Activated gamma-delta T cell treated with Interleukin-2 at 50 U/mL for 16 hours (primary cell): ENCODE measurements at places on chromosomes 5 and 9.

- DNase-seq = no peak
Observed at GRCh38 chr9:85479305-85479704, 262.4 kb downstream of the AGTPBP1 start.

DNA sequence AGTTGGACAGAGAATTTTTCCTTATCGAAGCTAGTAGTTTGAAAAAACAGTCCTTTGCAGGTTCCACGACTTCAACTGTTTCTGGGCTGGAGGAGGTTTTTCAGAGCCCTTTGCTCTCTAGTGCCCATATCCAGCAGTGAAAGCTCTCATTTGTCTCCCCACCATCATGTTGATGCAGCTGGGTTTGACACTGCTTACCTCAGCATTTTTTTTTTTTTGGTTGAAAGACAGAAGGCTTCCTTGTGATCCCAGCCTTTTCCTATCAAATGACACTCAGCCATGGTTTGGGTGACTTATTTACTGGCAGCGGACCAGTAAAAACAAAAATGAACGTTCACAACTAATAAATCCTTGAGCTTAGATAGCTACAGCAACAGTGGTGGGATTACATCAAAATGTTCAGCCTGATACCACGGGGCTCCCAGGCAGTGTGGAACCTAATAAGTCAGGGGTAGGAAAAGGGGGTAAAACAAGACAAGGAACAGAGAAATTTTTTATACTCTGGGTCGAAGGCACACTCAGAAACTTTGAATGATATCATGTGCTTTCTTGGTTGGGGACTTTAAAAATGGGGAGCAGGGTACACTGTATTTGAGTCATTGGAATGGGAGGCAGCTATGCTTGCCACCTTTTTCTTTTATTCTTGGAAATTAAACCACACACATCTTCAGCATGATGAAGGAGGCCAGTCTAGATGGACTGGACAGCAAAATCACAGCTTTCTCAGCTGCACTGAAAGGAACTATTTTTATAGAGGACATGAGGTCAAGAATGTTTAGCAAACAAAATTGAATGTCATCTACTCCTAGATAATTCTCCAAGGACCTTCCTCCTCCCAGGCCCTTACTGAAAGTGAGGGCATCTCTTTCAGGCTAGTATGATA is 308.9 kb upstream of the MPDZ start:
- no peak for DNase-seq

GRCh38 chr5:65334077-65334476 is 147.6 kb downstream of the ADAMTS6 start:
- DNase-seq = no peak

GRCh38 chr5:7881091-7881490 is 12.1 kb downstream of the MTRR start:
- no peak for DNase-seq

GRCh38 chr5:37757980-37758582 is 81.8 kb downstream of the GDNF start:
- no peak for DNase-seq

GRCh38 chr5:61308712-61309111 is 23.3 kb upstream of the ZSWIM6 start:
- no peak for DNase-seq

- no peak for DNase-seq
Observed at GRCh38 chr9:32672469-32672868, 37.0 kb upstream of the TAF1L start.

GRCh38 chr9:114055061-114055460 is 23.0 kb downstream of the AMBP start:
- no peak for DNase-seq

GRCh38 chr9:79193001-79193400 is 378.8 kb upstream of the TLE4 start:
- no peak for DNase-seq

DNA sequence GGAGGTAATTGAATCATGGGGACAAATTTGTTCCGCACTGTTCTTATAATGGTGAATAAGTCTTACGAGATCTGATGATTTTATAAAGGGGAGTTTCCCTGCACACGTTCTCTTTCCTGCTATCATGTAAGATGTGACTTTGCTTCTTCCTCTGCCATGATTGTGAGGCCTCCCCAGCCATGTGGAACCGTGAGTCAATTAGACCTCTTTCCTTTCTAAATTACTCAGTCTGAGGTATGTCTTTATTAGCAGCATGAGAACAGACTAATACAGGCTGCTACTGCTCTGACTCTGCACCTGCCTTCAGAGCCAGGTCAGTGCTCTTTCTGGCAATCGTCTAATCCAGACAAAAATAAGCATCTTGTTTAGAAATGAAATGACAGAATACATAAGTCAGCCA is 479.2 kb upstream of the TUSC1 start:
- DNase-seq = no peak

DNA sequence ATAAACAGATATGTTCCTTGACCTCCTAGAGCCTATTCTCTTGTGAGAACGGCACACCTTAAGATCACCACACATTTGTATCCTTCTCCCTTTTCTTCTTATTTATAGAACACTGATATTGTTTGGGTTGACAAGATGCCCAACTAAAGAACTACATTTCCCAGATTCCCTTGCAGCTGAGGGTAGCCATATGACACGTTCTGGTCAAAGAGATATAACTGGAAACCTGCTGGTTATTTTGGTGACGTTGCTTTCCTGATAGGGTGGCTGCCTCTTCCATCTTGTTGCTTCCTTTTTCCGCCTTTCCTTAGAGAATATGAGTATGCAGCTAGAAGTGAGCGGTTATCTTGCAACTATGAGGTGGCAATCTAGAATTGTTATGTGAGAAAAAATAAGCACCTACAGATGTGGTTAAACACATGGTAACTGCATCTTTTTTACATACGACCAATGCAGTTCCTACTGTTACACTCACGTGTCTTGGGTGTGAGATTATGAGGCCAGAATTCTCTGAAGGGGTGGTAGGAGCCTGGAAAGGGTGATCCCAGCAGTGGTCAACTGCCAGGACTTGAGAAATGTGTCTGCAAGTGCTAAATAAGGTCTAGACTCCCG is 72.9 kb downstream of the SEC61B start:
- DNase-seq = no peak

DNA sequence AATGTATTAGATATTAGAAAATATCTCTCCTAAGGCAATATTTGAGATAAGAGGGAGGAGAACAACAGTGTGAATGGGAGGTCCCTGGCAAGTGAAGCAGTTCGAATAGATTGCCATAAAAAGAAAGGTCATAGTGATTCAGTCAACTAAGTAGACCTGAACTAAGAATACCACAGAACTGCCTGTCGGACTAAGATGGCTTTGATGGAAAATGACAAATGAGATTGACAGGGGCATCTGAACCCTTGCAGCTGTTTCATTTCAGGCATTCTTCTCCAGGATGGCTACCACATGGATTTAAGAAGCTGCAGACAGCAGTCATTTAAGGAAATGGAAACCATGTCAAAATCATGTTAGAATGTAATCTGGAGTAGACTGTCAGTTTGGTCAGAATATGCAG is 308.4 kb upstream of the MEF2C start:
- DNase-seq = no peak

DNA sequence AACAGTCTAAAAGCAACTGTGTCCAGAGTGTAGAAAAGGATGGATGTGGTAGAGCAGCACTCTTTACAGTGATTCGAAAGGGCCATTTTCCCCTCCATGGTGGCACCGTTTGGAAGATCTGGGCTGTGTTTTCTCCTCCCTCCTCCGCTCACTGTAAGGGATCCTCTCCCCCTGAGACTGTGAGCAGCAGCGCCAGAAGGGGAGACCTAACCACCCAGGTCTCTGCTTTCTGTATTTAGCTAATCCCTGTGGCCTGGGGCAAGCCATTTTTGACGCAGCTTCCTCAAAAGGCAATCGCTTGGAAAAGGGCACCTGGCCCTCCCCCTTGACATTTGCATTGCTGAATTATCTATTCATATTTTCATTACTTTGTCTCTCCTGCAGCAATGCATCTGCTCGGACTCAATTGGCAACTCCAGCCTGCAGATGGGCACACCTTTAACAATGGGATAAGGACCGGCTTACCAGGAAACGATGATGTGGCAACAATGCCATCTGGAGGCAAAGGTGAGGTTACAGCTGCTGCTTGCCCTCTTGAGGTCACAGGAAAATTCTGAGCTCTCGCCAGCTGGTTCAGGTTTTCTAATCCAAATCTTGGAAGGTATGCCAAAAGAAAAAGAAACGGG is 244.3 kb upstream of the WWC1 start:
- no peak for DNase-seq

GRCh38 chr9:109191746-109192145 is 24.7 kb upstream of the FRRS1L start:
- no peak for DNase-seq

- DNase-seq = no peak
Observed at GRCh38 chr9:112366591-112366990, 13.3 kb upstream of the HSDL2 start.

DNA sequence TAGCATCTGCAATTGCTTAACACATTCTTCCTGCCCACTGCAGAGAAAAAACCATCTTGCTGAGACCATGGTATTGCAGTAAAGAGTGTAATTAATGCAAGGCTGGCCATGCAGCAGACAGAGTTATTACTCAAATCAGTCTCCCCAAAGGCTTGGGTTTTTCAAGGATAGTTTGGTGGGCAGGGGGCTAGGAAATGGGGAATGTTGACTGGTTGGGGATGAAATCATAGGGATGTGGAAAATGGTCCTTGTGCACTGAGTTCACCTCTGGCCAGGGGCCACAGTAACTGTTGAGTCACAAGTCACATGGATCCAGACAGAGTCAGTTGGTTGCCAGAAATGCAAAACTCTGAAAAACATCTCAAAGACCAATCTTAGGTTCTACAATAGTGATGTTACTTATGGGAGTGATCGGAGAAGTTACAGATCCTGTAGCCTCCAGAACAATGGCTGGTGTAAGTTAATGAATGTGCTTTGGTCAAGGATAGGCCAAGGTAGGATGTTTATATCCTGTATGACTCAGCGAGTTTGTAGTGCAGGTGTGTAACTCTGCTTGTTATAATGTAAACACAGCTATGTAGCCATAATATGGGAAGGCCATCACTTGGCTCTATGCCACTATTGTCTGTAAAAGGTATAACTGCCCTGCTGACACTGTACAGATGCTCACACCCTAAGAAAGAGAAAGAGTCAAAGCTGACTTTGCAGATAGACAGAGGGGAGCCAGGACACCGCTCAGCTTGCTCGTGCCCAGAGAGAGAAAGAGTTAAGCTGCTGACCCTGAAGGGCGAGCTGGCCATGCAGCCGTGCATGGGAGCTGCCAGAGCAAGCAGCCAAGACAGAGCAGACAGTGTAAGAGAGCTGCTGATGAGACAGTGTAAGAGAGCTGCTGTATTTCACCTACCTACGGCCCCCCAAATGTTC is 27.2 kb downstream of the C9orf152 start:
- no peak for DNase-seq

GRCh38 chr9:110125207-110125751 is 82.7 kb downstream of the C9orf152 start:
- DNase-seq = no peak

DNA sequence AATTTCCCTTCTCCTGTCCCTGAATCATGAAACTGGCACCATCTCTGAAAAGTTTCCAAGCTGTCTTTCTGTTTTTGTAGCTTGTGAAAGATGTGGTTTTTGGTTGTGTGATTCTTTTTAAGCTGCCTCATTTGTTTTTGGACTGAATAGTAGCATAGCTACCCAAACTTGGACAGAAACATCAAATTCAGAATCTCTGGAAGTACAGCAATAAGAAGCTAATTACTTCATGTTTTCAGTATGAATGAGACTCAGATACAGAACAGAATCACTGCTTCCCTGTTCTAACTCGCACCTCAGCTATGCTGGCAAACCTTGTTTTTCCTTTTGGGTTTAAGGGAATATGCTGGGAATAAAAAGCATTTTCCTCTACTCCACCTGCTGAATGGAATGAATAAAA is 101.0 kb downstream of the FGF1 start:
- no peak for DNase-seq

DNA sequence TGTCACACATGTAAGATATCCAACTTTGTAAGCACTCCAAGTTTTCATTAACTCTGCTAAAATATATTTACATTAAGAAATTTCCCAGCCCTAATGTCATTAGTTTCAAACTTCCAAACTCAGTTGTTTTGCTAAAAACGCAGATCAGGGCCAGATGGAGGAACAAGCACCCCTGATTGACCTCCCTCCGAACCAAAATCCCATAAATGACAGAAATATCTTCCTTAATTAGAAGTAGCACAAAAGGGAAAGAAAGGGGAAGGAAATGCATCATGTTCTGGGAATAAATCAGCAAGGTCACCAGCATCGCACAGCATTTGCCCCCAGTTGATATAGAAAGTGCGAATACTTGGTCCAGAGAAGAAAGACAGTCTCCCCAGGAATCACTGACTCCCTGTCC is 61.4 kb upstream of the RUFY1 start:
- DNase-seq = no peak

DNA sequence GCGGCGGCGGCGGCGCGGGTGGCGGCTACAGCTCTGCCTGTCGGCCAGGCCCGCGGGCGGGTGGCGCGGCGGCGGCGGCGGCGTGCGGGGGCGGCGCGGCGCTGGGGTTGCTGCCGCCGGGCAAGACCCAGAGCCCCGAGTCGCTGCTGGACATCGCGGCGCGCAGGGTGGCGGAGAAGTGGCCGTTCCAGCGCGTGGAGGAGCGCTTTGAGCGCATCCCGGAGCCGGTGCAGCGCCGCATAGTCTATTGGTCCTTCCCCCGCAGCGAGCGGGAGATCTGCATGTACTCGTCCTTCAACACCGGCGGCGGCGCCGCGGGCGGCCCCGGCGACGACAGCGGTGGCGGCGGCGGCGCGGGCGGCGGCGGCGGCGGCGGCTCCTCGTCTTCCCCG is 296 bp downstream of the ZSWIM6 start:
- DNase-seq = peak; percentile 22

GRCh38 chr5:133938039-133938821 is 30.2 kb downstream of the C5orf15 start:
- DNase-seq = no peak

DNA sequence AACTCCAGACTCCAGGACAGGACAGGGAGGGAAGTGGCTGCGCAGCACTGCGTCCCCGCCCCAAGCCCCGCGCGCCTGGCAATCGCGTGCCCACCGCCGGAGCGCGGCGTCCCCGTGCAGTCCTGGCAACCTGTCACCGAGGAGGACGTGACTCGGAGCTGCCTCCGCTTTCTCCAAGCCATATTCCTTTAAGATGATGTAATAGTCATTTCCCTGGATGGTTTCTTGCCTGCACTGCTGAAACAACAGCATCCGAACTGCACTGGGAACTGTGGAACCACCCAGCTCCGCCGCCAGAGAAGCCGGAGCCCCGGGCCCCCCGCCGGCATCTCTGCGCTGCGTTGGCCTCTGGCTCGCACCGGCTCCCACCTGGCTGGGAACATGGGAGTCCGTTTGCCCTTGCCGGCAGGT is 34.5 kb downstream of the KCTD16 start:
- no peak for DNase-seq

GRCh38 chr5:132181011-132181629 is 46.5 kb downstream of the P4HA2 start:
- DNase-seq = no peak

GRCh38 chr5:131530706-131531331 is 104.2 kb downstream of the RAPGEF6 start:
- DNase-seq = no peak

- no peak for DNase-seq
Observed at GRCh38 chr5:149563466-149563865, 12.2 kb upstream of the CSNK1A1 start.

- no peak for DNase-seq
Observed at GRCh38 chr5:82766206-82766605, 311.0 kb downstream of the TMEM167A start.

- no peak for DNase-seq
Observed at GRCh38 chr5:181039931-181040630, at the start of gene BTNL9. Gene BTNL9, plus strand, starts transcription at chr5:181040266. Its CDS starts 5,224 bp downstream, at chr5:181045490.
